ENCODE measurements at places on chromosomes 13 and 19. TPM values are rescaled to one million over a fixed set of nuclear protein-coding genes. Genes with fewer than 3 reads are reported as not detected.

DNA sequence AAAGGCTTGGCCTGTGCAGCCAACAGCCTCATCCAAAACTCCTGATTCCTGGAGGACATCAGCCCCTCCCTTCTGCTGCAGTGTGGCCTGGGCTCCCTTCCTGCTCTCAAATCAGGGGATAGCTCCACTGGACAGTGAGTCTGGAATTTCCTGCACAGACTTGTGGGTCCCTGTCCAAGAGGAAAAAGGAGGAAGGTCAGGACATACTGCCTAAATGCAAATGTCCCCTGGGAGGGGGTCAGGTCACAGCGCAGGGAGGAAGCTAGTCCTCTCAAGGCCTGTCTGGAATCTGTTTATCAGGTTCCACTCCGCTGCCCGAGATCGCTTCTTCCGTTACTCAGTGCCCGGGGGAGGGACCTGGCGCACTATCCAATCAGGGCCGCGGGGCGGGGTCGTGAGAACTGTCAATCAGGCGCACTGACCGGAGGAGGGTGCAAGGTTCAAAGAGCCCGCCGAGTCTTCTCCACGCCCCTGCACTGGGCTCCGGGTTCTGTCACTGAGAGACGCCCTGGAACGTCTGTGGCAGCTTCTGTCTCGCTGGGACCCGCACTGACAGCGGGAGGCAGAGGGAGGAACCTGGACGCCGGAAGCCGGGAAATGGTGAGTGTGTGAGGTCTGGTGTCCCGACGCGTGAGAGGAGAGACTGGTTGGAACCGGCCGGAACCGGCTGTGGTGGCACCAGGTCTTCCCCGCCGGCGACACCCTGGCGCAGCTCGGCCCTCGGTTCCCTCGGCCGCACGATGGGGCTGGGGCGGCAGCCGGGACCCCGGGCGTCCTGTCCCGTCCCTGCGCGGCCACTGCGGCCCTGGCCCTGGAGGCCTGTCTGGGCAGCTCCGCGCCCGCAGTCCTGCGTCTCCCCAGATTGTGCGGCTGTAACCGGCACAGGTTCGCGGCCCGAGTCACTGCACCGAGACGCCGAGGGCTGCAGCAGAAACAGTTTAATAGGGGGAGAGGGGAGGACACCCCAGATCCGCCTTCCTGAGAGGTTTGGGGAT, at the start of gene ZNF441:
Gene ZNF441, plus strand, starts transcription at position 404 of the 995 bp plus-strand sequence. Its CDS starts 194 bp downstream, at position 598.
- DNase-seq: peak; percentile 98

Gene PROZ
- total RNA-seq: not detected

- no peak for DNase-seq
Observed at GRCh38 chr19:9966448-9966847, 30.1 kb upstream of the OLFM2 start.

Gene ZSCAN22
- total RNA-seq: 3.6 TPM

GRCh38 chr19:16581145-16581970, 9.1 kb upstream of the SLC35E1 start:
- DNase-seq: no peak

Gene TEX101
- total RNA-seq: not detected

GRCh38 chr19:31255174-31255799, 93.9 kb downstream of the TSHZ3 start:
- DNase-seq: no peak

DNA sequence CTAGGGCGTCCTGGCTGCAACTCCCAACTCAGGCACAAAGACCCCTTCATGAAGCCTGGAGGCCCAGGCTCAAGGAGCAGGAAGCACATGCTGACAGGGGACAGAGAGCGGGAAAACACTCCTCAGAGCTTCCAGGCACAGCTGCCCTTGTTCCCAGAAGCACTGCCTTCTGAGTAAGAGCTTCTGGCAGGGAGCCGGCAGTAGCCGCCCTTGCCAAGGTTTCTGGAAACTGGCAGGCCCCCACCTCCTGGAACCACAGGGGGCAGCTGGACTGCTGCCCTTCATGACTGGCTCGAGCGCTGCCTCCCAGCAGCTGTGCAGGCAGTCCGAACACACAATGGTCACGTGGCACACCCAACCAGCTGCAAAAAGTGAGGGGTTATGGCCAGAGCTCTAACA, 33.6 kb upstream of the EPHX3 start:
- DNase-seq: peak; percentile 56

Measured in breast epithelium (tissue), 4 donors.